ENCODE measurements at places on chromosomes 6 and 20.

DNA sequence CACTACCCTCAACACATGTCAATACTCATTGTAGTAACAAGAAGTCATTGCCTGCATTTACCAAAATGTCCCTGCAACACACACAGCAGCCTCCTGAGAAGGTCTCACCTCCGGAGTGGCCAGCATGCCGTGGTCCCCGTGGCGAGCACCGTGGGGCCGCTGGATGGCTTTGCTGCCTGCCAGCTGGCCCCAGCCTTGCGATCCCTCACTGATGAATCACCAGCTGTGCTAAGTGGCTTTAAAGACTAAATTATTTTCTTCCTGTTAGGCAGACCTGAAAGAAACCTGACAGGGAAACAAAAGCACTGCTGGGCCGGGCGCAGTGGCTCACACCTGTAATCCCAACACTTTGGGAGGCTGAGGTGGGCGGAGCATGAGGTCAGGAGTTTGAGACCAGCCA lies 306.7 kb downstream of the CDH4 start:
- DNase-seq, result no peak

DNA sequence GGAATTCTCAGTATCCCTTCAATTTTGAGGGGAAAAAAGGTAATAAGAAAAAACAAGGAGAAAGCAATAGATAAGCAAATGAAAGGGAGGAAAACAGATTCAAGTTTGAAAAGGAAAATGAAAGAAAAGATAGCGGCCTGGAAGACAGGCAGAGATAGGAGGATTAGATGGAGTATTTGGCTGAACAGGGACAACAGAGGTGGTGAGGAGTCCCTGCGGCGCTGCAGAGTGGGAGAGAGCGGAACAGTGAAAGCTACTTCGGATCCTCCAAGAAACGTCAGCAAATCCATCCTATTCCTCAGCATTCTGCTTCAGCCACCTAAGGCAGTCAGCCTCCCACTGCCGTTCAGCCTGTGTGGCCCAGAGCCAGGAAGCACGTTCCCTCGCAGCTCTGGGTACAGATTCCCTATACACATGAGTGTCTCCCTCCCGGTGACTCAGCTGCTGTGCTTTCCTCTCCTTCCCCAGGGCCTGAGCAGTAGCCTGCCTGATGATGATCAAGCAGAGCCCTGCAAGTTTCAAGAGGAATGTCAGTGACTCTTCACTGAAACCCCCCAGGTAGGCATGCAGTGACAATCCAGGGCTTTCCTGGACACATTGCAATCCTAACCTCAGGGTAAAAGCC lies 43.4 kb upstream of the CDYL start:
- no peak for DNase-seq

- DNase-seq, result no peak
Measured at GRCh38 chr20:17161673-17162481, 65.0 kb upstream of the PCSK2 start.

DNA sequence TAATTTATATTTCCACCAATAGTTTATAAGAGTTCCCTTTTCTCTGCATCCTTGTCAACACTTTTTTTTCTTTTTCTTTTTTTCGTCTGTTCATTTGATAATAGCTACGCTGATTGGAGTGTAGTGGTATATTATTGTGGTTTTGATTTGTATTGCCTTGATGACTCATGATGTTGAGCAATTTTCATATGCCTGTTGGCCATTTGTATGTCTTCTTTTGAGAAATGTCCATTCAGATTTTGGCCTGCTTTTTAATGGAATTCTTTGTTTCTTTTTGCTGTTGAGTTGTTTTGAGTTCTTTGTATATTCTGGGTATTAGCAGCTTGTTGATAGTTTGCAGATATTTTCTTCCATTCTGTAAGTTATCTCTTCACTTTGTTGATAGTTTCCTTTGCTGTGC lies 773.4 kb downstream of the KIF16B start:
- no peak for DNase-seq

- DNase-seq, result no peak
Measured at GRCh38 chr6:110158479-110158878, 21.0 kb downstream of the WASF1 start.

- peak; percentile 93 for DNase-seq
Measured at GRCh38 chr6:27688014-27688586, 215.2 kb upstream of the ZNF184 start.
